ENCODE measurements at places on chromosomes 16 and 17.

GRCh38 chr17:28170771-28171170 is 128.3 kb downstream of the NLK start:
- H3K27ac ChIP-seq: no peak overlapping the region
- H3K27me3 ChIP-seq: no peaks in the 10 kb centered on the region
- no peak overlapping the region for H3K4me3 ChIP-seq
- peaks cover 24% of the 10 kb centered on the region for H3K36me3 ChIP-seq
- no peak for DNase-seq

DNA sequence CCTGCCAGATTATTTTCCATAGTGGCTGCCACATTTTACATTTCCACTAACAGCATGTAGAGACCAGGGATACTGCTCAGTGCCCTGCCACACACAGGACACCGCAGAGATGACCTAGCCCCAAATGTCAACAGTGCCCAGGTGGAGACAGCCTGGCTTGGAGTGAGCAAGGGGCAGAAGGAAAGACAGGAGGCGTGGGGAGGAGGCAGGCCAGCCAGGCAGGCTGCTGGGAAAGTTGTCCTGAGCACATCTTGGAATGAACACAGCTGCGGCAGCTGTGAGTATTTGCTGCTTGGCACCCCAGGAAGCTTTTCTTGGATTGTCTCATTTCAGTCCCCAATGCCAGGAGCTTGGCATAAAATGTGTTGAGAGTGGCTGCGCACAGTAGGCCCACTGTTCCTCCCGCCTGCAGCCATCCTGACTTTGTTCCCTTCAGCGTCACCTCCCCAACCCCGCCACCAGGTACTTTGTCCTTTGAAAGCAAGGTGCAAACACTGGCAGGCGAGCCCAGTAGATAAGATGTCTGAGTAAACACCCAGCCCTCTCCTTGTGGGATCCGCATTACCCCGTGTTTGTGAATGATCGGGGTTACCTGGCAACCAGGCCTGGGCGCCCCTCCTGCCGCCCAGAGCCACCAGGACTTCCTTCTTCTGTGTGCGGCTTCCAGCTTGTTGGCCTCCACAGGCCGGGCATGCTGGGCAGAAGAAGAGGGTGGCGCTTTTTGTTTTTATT is 114.0 kb downstream of the CMIP start:
- peaks cover 43% of the 10 kb centered on the region for H3K4me1 ChIP-seq
- no peak overlapping the region for H3K27ac ChIP-seq
- H3K36me3 ChIP-seq: no peaks in the 10 kb centered on the region
- no peak overlapping the region for H3K4me3 ChIP-seq
- H3K27me3 ChIP-seq: no peaks in the 10 kb centered on the region
- DNase-seq: no peak

- H3K27me3 ChIP-seq: no peaks in the 10 kb centered on the region
- peak overlapping the region; percentile 70 for H3K27ac ChIP-seq
- DNase-seq: peak; percentile 76
- no peak overlapping the region for H3K4me3 ChIP-seq
- H3K36me3 ChIP-seq: no peaks in the 10 kb centered on the region
- peaks cover 51% of the 10 kb centered on the region for H3K4me1 ChIP-seq
These were observed 3.0 kb downstream of the ABHD15 start for GRCh38 chr17:29563816-29564215.

GRCh38 chr16:23383881-23384280 is 69.1 kb downstream of the COG7 start:
- H3K27me3 ChIP-seq: no peaks in the 10 kb centered on the region
- peak; percentile 54 for DNase-seq
- no peaks in the 10 kb centered on the region for H3K4me1 ChIP-seq
- H3K36me3 ChIP-seq: peaks cover 24% of the 10 kb centered on the region

GRCh38 chr17:48240122-48240521 is 132.6 kb downstream of the SNX11 start:
- no peak overlapping the region for H3K27ac ChIP-seq
- no peak for DNase-seq
- H3K36me3 ChIP-seq: no peaks in the 10 kb centered on the region
- no peak overlapping the region for H3K4me3 ChIP-seq
- H3K4me1 ChIP-seq: peaks cover 27% of the 10 kb centered on the region

DNA sequence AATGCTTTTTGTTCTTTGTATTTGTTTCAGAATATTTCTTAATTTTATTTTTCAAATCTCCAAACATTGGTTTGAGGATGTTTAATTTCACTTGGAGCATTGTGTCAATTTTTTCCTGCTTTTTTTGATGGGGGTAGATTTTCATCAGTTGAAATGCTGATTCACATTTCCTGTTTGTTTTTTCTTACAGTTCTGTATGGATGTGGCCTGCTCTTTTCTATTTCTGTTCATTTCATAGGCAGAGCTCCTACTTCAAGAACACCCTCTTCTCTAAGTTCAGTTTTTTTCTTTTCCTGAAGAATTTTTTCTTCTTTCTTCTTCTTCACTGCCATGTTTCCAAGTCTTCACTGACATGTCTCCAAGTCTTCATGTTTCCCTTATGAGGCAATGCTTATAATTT is 8.8 kb downstream of the MBTD1 start:
- H3K4me1 ChIP-seq: peaks cover 24% of the 10 kb centered on the region
- no peaks in the 10 kb centered on the region for H3K27me3 ChIP-seq
- H3K4me3 ChIP-seq: no peak overlapping the region

Data from spleen (tissue), 13 donors.